ENCODE measurements at places on chromosomes 5 and 9.

GRCh38 chr5:80198399-80198798 lies 57.4 kb downstream of the SERINC5 start:
- no peak for DNase-seq

DNA sequence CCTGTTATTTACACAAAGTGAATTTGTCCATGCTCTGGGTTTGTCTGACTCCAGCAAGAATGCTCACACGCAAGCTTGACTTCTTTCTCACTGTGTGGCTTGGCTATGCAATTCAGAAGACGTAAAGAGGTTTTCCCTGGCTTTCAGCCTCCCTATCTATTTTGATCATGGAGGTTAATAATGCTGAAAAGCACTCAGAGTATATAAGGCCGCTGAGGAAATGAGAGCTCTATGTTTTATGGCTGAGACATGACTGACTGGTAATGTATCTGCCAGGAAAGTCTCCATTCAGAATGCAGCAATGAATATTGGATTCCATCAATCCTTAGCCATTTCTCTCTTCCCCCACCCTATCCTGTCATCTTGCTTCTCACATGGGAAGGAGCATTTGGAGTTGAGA lies 417.3 kb downstream of the DMAC1 start:
- no peak for DNase-seq

- no peak for DNase-seq
These were observed 21.4 kb downstream of the PJA2 start for GRCh38 chr5:109388407-109388806.

- DNase-seq, result no peak
These were observed 57.4 kb downstream of the ATPSCKMT start for GRCh38 chr5:10192309-10192708.

DNA sequence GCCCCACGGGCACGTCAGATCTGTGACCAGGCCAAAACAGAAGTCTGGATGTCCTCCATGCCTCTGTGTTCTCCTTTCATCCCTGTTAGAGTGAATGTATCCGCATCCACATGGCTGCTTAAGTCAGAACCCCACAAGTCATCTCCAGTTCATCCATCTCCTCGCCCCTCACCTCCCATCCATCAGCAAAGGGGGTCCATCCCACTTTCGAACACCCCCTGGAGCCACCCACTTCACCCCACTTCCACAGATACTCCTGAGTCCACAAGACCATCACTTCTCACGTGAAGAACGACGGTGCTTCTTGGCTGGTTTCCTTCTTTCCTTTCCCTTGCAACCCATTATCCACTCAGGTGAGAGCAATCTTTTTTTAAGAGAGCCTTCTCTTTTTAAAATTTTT lies 3.5 kb upstream of the SPOCK1 start:
- no peak for DNase-seq

GRCh38 chr5:143564417-143564816 lies 160.9 kb upstream of the NR3C1 start:
- DNase-seq, result peak; percentile 32

DNA sequence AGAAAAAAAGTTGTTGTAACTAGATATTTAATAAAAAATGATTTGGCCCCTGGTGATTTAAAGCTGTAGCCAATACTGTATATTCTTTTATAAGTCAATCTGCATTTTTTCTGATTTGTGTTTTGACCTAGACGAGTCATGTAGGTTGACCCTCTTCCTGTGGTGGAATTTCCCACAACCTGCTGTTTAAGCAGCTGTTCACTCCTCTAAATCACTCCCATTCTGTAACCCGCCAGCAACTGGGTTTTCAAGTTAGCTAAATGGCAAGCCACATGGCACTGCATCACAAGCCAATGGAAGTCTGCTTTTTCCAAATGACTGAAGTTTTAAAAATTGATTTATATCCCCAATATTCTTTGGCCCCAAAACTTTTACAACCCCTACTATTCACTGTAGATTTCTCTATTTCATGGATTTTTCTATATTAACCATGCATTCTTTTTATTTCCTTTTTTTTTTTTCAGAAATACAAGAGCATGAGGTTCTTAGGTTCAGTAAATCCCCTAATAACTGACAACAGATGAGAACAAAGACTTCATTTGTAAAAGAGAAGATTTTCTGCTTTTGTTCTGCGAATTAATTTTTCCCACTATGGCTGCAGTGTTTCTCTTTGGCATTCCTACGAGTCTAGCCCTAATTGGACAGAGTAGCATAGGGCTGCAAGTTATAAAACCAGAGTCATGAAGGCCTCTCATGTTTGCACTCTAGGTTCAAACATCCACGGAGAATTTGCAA lies 184.5 kb upstream of the TLE4 start:
- no peak for DNase-seq

DNA sequence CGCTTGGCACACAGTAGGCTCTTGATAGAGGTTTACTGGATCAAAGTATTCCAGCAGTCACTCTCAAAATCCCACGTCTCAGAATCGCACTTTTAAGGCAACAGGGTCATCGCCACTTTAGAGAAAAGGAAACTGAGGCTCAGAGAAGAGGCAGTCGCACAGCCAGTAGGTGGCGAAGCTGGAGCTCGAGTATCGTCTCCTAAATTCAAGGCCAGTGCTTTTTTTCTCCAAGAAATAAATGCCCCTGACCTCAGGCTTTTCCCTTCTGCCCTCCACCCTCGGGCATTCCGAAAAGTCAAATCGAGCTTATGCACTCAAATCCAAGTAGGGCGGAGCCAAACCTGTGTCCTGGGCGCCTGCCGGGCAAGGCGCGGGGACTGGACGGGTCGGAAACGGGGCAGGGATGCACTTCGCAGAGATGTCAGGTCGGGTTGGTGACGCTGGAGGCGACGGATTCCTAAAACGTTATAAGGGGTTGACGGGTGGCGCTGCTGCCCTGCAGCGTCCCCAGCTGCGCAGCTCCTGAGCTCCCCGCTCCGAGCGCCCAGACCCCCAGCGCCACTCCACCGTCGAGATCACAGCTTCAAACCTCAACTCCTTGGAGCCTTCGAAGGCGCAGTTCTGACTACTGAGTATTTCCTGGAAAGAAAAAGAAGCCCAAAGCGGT lies 4.7 kb upstream of the FOXB2 start:
- DNase-seq, result peak; percentile 12

GRCh38 chr9:136091582-136092352 lies 3.3 kb downstream of the NACC2 start:
- no peak for DNase-seq

Measured in GM10248 (cell line).